CD4-positive, CD25-positive, alpha-beta regulatory T cell (primary cell): ENCODE measurements at places on chromosomes 1 and 21.

- no peak for DNase-seq
- no peaks in the 10 kb centered on the region for H3K36me3 ChIP-seq
- no peak overlapping the region for H3K27ac ChIP-seq
Measured at GRCh38 chr1:66598670-66599069, 64.7 kb downstream of the SGIP1 start.

DNA sequence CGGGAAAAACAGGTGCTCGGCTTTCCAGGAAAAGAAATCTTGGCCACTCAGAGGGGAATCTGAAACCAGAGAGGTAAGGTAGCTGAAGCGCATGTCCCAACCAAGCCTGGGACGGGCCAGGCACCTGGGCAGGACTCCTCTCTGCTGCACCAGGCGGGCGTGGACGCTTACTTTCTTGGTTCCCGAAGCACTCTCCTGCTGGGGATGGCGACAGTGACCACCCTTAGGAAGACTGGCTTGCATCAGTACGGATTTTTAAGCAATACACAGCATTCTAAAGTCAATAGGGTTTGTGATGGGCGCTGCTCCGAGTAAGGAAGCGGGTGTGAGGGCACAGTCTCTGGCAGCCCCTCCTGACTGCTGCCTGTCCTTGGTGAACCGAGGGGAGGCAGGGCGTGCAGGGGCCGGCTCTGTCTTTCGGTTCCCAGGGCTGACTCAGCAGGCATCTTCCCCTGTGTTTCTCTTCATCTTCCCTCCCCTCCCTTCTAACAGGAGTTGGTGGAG lies 74.9 kb upstream of the ANGPTL1 start:
- DNase-seq: no peak
- no peaks in the 10 kb centered on the region for H3K36me3 ChIP-seq
- no peak overlapping the region for H3K27ac ChIP-seq
- H3K27me3 ChIP-seq: no peaks in the 10 kb centered on the region

DNA sequence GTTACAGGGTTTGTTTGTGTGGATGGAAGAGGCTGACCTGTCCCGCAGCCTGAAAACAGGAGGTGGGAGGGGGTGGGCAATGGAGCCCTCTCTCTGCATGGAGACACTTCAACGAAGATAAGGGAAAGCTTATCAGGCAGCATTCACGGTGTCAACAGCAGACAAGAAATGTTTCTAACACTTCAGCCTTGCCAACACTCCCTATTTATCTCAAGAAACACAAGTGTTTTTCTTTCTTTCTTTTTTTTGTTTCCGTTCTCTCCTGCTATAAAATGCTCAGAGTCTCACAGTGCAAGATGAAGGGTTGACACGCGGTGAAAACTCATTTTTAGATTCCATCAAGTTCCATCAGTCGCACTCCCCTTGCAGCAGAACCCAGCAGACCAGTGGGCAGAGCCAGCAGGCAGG lies 594.4 kb downstream of the MATN1 start:
- no peak overlapping the region for H3K4me3 ChIP-seq
- no peaks in the 10 kb centered on the region for H3K27me3 ChIP-seq
- no peaks in the 10 kb centered on the region for H3K4me1 ChIP-seq

GRCh38 chr1:217562229-217562878 lies 68.5 kb downstream of the GPATCH2 start:
- H3K27ac ChIP-seq: no peak overlapping the region
- no peak for DNase-seq
- H3K36me3 ChIP-seq: no peaks in the 10 kb centered on the region
- H3K4me3 ChIP-seq: no peak overlapping the region
- no peaks in the 10 kb centered on the region for H3K4me1 ChIP-seq

DNA sequence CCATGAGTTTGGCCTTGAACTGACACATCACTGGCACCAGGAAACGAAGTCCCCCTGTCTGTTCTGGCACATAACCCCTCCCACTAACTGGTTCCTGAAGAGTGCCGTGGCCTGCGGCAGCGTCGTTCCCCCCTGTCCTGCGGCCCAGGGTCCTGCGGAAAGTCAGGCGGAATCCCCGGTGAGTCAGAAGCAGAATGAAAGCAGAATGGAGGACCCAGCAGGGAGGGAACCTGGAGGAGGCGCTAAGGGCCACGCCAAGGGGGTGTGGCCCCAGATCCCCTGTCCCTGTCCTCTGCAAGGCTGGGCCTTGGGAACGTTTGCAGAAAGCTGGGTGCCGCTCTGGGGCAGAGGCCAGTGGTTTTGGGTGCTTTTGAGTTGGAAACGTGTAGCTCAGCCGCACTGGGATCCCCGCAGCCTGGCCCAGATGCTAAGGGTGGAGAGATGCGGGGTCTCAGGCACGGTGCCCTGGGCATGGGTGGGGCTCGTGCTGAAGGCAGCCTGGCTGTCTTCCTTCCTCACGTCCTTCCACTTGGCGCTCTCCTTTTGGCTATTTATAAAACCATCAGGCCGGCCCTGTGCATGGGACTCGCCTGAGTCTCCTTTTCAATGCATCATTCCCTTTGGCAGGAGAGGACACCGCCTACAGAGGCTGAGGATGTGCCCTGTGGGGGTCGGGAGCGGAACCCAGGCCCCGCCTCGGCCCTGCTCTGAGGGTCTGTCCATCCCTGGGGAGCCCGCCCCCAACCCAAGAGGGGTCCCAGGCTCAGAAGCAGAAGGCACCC lies 36.2 kb downstream of the TP73 start:
- H3K27ac ChIP-seq: no peak overlapping the region
- no peaks in the 10 kb centered on the region for H3K36me3 ChIP-seq
- H3K4me3 ChIP-seq: no peak overlapping the region

DNA sequence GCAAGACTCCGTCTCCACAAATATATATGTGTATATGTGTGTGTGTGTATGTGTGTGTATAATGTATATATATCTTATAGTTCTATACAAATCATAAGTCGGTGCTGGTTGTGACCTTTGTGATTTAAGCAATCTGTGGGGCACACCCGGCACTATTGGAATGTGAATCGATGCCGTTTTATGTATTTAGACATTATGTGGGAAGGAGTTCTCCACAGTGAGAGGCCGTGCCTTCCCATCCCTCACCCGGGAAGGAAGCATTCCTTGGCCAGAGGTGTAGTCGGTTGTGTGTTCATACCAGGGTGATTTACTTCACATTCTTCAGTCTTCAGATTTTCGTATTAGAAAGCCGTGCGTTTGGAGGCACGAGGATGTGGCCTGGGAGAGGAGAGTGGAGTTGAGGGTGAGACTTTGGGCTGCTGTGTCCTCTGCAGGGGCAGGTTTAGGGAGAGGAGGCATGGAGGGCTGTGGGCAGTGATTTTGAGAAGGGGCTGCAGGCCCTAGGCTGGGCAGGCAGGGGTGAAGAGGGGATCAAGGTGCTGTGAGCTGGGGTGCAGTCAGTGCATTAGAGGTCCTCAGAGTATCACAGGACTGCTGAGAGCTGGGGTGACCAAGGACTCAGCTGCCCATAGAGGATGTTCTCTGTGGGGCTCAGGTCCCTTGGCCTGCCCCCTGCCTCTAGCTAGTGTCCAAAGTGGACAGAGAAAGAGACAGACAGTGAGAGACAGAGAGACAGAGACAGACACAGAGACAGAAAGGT lies 57.7 kb downstream of the TRIM11 start:
- no peak overlapping the region for H3K4me3 ChIP-seq
- H3K27me3 ChIP-seq: no peaks in the 10 kb centered on the region
- no peak overlapping the region for H3K27ac ChIP-seq
- H3K4me1 ChIP-seq: no peaks in the 10 kb centered on the region

GRCh38 chr1:41387667-41388091 lies 26.4 kb downstream of the FOXO6 start:
- peaks cover 21% of the 10 kb centered on the region for H3K27me3 ChIP-seq
- no peak overlapping the region for H3K27ac ChIP-seq
- no peak for DNase-seq
- H3K4me3 ChIP-seq: no peak overlapping the region
- no peaks in the 10 kb centered on the region for H3K36me3 ChIP-seq
- peaks cover 7% of the 10 kb centered on the region for H3K4me1 ChIP-seq

DNA sequence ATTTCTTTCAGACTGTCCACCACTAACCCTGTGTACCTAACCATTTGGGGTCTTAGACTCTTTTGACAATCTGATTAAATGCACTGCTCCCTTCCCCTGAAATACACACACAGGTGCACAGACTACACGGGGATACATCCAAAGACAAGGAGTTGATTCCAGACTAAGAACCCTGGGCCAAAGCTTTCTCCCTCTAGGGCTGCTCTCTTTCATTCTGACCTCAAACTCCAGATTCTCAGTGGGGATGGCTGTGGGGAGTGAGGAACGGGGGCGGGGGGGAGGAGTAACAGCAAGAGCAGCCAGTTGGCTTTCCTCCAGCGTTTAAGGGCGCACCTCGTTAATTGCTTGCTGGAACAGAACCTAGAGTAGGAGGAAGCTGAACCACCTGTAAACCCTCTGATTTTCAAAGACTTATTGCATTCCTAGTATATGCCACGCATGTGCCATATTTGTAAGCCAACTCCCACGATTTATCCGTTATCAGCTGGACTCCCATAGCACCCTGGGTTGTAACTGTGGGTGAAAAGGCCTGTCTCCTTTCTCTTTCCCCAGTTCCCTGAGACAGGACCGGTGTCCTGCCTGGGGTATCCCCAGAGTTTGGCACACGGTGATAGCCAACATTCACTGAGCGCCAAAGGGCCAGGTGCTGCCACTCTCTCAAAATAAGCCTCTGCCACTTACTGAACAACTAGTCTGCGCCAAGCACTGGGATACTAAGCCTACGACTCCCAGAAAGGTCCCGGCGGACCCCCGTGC lies 920 bp downstream of the MTHFR start:
- peaks cover 50% of the 10 kb centered on the region for H3K4me1 ChIP-seq
- peak overlapping the region; percentile 83 for H3K4me3 ChIP-seq
- H3K27ac ChIP-seq: peak overlapping the region; percentile 89

- H3K4me3 ChIP-seq: peak overlapping the region; percentile 94
- H3K27ac ChIP-seq: peak overlapping the region; percentile 52
- DNase-seq: peak; percentile 34
- no peaks in the 10 kb centered on the region for H3K27me3 ChIP-seq
Measured at GRCh38 chr1:150874455-150875196, 1.8 kb downstream of the ARNT start.

DNA sequence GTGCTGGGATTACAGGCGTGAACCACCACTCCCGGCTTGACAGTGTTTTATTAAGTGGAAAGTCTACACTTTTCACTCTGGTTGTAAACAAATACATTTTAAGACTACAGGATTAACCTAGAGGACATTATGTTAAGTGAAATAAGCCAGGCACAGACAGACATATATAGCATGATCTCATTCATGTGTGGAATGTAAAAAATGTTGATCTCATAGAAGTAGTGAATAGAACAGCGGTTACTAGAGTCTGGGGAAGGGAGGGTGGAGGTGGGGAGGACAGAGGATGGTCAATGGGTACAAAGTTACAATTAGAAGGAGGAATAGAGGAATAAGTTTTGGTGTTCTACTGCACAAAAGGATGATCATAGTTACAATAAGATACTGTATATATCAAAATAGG lies 16.9 kb downstream of the CTH start:
- no peaks in the 10 kb centered on the region for H3K36me3 ChIP-seq
- no peak overlapping the region for H3K27ac ChIP-seq
- H3K4me1 ChIP-seq: no peaks in the 10 kb centered on the region
- H3K4me3 ChIP-seq: no peak overlapping the region
- H3K27me3 ChIP-seq: no peaks in the 10 kb centered on the region
- no peak for DNase-seq

GRCh38 chr1:185798505-185798904 lies 64.3 kb downstream of the HMCN1 start:
- H3K27me3 ChIP-seq: no peaks in the 10 kb centered on the region
- DNase-seq: no peak
- H3K4me3 ChIP-seq: no peak overlapping the region
- H3K36me3 ChIP-seq: no peaks in the 10 kb centered on the region
- H3K27ac ChIP-seq: no peak overlapping the region
- H3K4me1 ChIP-seq: no peaks in the 10 kb centered on the region

- H3K27ac ChIP-seq: no peak overlapping the region
- H3K27me3 ChIP-seq: no peaks in the 10 kb centered on the region
- no peaks in the 10 kb centered on the region for H3K36me3 ChIP-seq
- H3K4me1 ChIP-seq: peaks cover 4% of the 10 kb centered on the region
- no peak for DNase-seq
Measured at GRCh38 chr1:32404946-32405345, 10.7 kb upstream of the BSDC1 start.

GRCh38 chr1:50930965-50931737 lies 28.9 kb downstream of the FAF1 start:
- H3K27ac ChIP-seq: no peak overlapping the region
- no peaks in the 10 kb centered on the region for H3K27me3 ChIP-seq
- no peaks in the 10 kb centered on the region for H3K4me1 ChIP-seq
- no peak for DNase-seq
- H3K4me3 ChIP-seq: no peak overlapping the region
- H3K36me3 ChIP-seq: peaks cover 4% of the 10 kb centered on the region

DNA sequence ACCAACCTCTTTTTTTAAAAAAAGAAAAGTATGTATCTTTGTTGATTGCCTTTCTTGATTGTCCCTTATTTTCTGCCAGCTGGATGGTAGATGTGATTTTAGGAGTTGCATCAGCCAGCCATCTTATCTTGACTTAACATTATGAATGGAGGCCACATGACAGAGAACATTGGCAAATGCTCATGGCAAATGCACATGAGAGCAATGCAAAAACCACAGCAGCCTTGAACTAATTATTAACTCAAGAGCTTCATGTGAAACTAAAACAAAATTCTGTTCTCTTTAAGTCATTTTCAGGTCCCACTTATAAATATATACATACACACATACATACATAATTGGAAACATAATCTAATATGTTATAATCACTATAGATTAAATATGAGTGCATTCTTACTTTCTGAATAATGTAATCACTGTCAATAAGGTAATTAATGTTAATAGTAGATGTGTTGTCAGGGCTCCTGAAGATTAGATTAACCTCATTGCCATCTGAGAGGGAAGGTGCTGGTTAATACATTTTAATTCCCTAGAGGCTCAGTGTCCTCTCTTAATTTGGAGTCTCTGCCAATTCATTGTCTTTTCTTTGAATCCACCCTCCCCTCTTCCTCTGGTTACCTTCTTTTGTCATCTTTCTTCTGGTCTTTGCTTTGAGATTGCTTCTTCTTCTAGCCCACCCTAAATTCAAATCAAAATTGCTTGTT lies 962.2 kb downstream of the ADGRL2 start:
- H3K27me3 ChIP-seq: no peaks in the 10 kb centered on the region
- no peaks in the 10 kb centered on the region for H3K4me1 ChIP-seq
- H3K36me3 ChIP-seq: no peaks in the 10 kb centered on the region
- no peak overlapping the region for H3K4me3 ChIP-seq

DNA sequence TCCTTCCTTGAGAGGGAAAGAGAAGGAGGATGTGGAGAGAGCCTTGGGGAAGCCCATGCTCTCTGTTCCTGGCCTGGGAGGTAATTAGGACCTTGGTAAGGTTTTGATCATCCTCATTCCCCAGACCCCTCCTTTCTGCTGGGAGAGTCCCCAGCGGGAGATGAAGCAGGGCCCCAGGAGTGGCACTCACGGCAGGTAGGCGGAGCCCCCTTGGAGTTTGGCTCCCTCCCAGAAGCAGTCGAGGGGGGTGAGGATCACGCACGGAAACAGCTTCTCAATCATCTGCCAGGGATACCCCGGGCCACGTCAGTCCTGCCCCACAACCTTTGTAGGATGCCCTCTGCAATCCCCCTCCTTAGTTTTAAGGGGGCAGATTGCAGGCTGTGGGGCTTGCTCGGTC lies 11.5 kb downstream of the PTCH2 start:
- no peak overlapping the region for H3K4me3 ChIP-seq
- no peak overlapping the region for H3K27ac ChIP-seq
- H3K27me3 ChIP-seq: no peaks in the 10 kb centered on the region
- no peak for DNase-seq

GRCh38 chr1:192527111-192527795 lies 48.3 kb upstream of the RGS1 start:
- DNase-seq: no peak
- no peaks in the 10 kb centered on the region for H3K36me3 ChIP-seq

GRCh38 chr1:8025671-8026144 lies 401 bp downstream of the ERRFI1 start:
- H3K36me3 ChIP-seq: no peaks in the 10 kb centered on the region
- H3K27ac ChIP-seq: no peak overlapping the region
- H3K4me3 ChIP-seq: peak overlapping the region; percentile 49
- H3K27me3 ChIP-seq: peaks cover 22% of the 10 kb centered on the region
- H3K4me1 ChIP-seq: peaks cover 19% of the 10 kb centered on the region
